ENCODE measurements at places on chromosomes 7 and 10.

- H3K36me3 ChIP-seq, result no peaks in the 10 kb centered on the region
- H3K4me3 ChIP-seq, result no peak overlapping the region
- no peaks in the 10 kb centered on the region for H3K4me1 ChIP-seq
These were observed 83.4 kb downstream of the PRKAG2 start for GRCh38 chr7:151793531-151793951.

GRCh38 chr10:103842605-103843004 lies 12.8 kb downstream of the SH3PXD2A start:
- DNase-seq, result no peak
- H3K27me3 ChIP-seq, result no peaks in the 10 kb centered on the region
- H3K4me3 ChIP-seq, result no peak overlapping the region
- no peaks in the 10 kb centered on the region for H3K36me3 ChIP-seq

DNA sequence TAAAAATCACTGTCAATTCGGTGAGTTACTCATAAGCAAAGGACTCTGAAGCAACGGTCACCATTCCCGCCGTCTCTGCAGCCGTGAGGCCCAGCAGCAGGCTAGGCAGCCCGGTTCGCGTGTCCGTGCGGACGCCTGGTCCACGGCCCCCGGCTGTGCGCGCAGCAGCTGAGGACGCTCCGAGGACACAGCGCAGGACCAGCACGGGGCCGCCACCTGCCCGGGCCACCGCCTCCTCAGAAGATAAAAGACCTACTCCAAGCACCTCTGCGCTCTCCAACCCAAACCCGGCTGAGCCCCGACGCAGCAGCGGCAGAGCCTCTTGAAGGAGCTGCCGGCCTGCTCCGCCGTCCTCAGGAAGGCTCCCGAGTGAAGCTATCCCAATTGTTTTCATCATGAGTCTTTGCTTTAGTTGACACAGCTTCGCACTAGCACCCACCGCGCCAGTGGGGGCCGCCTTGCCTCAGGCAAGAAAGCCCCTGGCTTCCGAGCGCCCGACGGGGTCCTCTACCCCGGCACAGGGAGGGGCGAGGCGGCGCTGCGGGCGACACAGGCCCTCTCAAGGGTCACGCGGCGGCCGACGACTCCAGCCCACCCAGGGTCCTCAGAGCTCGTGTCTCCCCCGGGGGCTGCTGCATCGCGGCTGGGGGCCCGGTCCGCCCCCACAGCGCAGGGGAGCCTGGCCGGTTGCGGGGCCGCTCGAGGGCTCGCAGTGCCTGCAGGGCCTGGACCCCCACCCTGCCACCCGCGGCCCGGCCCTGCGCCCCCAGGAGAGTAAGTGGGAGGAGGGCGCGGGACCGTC lies 16.9 kb upstream of the GPR146 start:
- H3K27ac ChIP-seq, result peak overlapping the region; percentile 31
- no peaks in the 10 kb centered on the region for H3K27me3 ChIP-seq
- H3K4me3 ChIP-seq, result peak overlapping the region; percentile 51
- no peaks in the 10 kb centered on the region for H3K36me3 ChIP-seq
- peaks cover 8% of the 10 kb centered on the region for H3K4me1 ChIP-seq

GRCh38 chr10:75887992-75888680 lies 456.7 kb downstream of the LRMDA start:
- no peaks in the 10 kb centered on the region for H3K36me3 ChIP-seq
- no peaks in the 10 kb centered on the region for H3K27me3 ChIP-seq
- no peaks in the 10 kb centered on the region for H3K4me1 ChIP-seq
- DNase-seq, result no peak
- no peak overlapping the region for H3K4me3 ChIP-seq

- no peak for DNase-seq
- no peak overlapping the region for H3K4me3 ChIP-seq
- no peak overlapping the region for H3K27ac ChIP-seq
These were observed 27.9 kb upstream of the HNRNPH3 start for GRCh38 chr10:68303849-68304412.

GRCh38 chr7:140631602-140632001 lies 9.0 kb downstream of the DENND2A start:
- peaks cover 5% of the 10 kb centered on the region for H3K27me3 ChIP-seq
- no peak overlapping the region for H3K4me3 ChIP-seq
- no peak overlapping the region for H3K27ac ChIP-seq

GRCh38 chr10:26887611-26888215 lies 27.0 kb upstream of the ABI1 start:
- no peak overlapping the region for H3K27ac ChIP-seq
- no peak overlapping the region for H3K4me3 ChIP-seq
- no peaks in the 10 kb centered on the region for H3K27me3 ChIP-seq
- no peaks in the 10 kb centered on the region for H3K4me1 ChIP-seq
- H3K36me3 ChIP-seq, result no peaks in the 10 kb centered on the region

Data from endothelial cell of umbilical vein (primary cell).